GM23338 (cell line): ENCODE measurements at places on chromosomes 7 and 10. TPM values are rescaled to one million over a fixed set of nuclear protein-coding genes. Genes with fewer than 3 reads are reported as not detected.

GRCh38 chr10:22931948-22932347 is 4.1 kb downstream of the ARMC3 start:
- H3K4me1 ChIP-seq = peaks cover 17% of the 10 kb centered on the region
- DNase-seq = no peak
- H3K4me3 ChIP-seq = no peak overlapping the region
- H3K27ac ChIP-seq = no peak overlapping the region
- H3K27me3 ChIP-seq = peaks cover 47% of the 10 kb centered on the region
- no peaks in the 10 kb centered on the region for H3K36me3 ChIP-seq

The ANLN gene
- total RNA-seq = 63.4 and 66.7 TPM in 2 replicates

GRCh38 chr10:133454204-133454893 is 604 bp downstream of the SCART1 start:
- H3K36me3 ChIP-seq = no peaks in the 10 kb centered on the region
- no peaks in the 10 kb centered on the region for H3K27me3 ChIP-seq
- H3K4me3 ChIP-seq = no peak overlapping the region
- H3K4me1 ChIP-seq = no peaks in the 10 kb centered on the region
- no peak for DNase-seq

The OR6V1 gene
- not detected in 2 replicates for total RNA-seq

The GNAI1 gene
- total RNA-seq = 26.8 and 31.3 TPM in 2 replicates

DNA sequence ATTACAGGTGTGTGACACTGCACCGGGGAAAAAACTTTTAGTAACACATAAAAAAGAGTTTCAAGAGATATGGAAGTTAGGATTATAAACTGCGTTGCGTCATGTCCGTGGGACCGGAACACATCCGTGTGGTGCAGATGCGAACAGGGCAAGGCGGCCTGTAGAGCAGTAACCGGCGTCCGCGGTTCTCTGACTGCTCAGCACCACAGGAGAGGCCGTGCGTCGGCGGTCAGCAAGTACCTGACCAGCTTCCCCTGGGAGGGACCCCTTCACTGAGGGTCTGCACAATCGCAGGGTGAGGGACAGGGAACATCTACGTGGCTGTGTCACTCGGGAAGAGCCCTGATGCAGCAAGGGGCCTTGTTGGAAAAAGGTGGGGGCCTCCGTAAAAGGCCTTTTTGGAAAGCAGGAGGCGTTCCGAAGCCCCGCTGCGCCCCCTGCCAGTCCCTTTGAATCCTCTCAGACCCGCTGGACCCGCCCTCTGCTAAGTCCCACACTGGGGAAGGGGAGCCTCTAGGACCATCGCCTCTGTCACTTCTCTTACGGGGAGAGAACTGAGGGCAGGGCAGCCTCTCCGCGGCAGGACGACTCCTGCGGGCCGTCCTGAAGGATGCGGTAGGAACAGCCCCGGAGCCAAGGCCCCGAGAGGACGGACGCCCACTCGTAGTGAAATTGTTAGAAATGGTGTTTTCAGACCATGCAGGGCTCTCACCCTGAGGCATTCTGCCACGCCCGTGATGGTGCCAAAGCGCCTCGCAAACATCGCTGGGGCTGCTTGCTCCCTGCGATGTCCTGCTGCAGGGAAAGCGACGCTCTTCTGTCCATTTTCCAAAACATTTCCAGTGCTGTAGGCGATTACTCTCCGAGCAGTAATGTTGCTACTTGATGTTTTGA is 771.6 kb upstream of the COBL start:
- H3K4me3 ChIP-seq = peak overlapping the region; percentile 53
- peak; percentile 96 for DNase-seq

GRCh38 chr7:1050956-1051690 is 6.8 kb downstream of the GPR146 start:
- no peaks in the 10 kb centered on the region for H3K27me3 ChIP-seq
- H3K36me3 ChIP-seq = no peaks in the 10 kb centered on the region
- no peak overlapping the region for H3K4me3 ChIP-seq
- H3K27ac ChIP-seq = no peak overlapping the region

- H3K27ac ChIP-seq = no peak overlapping the region
- no peaks in the 10 kb centered on the region for H3K27me3 ChIP-seq
- H3K36me3 ChIP-seq = no peaks in the 10 kb centered on the region
- no peak for DNase-seq
- H3K4me1 ChIP-seq = no peaks in the 10 kb centered on the region
These were observed 163.5 kb upstream of the LYZL2 start for GRCh38 chr10:30793093-30793492.

DNA sequence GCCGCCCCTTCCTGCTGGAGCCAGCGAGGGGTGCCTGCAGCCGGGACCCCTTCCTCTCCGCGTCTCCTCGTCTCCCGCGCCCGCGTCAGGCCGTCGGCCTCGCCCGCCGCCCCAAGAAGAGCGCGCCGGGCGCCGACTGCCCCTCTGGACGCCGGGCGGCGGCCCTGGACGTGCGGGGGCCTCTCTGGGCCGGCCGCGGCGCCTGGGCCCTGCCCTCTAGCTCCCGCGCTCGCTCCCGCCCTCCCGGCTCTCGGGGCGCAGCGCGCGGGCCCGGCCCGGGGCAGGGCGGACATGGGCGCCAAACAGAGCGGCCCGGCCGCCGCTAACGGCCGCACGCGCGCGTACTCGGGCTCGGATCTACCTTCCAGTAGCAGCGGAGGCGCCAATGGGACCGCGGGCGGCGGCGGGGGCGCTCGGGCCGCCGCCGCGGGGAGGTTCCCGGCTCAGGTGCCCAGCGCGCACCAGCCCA is 704 bp downstream of the ZNRF2 start:
- no peaks in the 10 kb centered on the region for H3K27me3 ChIP-seq
- H3K4me1 ChIP-seq = peaks cover 34% of the 10 kb centered on the region
- peak overlapping the region; percentile 75 for H3K4me3 ChIP-seq
- no peaks in the 10 kb centered on the region for H3K36me3 ChIP-seq
- peak; percentile 46 for DNase-seq

DNA sequence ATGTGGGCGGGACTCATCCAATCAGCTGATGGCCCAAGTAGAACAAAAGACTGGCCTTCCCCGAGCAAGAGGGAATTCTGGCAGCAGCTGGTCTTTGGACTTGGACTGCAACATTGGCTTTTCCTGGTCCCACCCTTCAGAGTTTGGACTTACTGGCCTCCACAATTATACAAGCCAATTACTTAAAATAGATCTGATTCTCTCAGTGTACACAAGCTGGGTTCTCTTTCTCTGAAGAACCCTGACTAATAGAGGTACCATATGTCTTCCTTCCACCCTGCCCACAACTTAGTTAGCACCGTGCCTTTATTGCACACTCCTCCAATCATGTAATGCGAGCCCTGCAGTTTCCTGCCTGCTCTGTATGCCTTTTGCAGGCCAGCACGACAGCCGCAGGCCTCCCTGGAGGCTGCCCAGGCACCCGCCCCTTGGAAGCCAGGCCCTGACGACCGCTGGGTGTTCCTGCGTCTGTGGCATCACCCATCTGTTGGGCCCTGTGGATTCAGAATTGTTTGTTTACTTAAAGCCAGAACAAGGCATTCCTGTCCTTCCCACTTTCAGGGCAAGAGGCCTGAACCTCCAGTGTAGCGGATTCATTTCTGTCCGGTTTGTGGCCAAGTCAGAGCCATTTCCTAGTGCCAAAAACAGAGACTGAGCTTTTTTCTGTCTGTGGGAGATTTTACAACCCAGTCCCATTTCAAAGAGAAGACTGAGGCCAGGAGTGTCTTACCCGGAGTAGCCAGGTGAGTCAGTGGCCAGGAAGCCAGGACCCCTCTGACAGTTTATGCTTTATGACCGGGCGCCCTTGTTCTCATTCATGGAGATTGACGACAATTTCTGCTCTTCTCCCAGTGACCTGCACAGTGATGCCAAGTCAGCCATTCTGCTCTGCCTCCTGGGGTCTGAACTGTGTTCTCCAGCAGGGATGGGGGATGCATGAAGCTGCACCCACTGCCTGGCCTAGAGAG is 968 bp upstream of the INMT start:
- H3K27me3 ChIP-seq = no peaks in the 10 kb centered on the region
- H3K27ac ChIP-seq = no peak overlapping the region
- H3K36me3 ChIP-seq = no peaks in the 10 kb centered on the region
- no peak overlapping the region for H3K4me3 ChIP-seq
- no peaks in the 10 kb centered on the region for H3K4me1 ChIP-seq

The LRRC4 gene
- total RNA-seq = 3.6 and 5.2 TPM in 2 replicates

GRCh38 chr10:118955531-118955930 is 74.0 kb upstream of the NANOS1 start:
- H3K27ac ChIP-seq = no peak overlapping the region
- no peaks in the 10 kb centered on the region for H3K36me3 ChIP-seq
- DNase-seq = no peak
- no peaks in the 10 kb centered on the region for H3K4me1 ChIP-seq

- H3K4me1 ChIP-seq = peaks cover 30% of the 10 kb centered on the region
- peak; percentile 62 for DNase-seq
- H3K27ac ChIP-seq = peak overlapping the region; percentile 59; the same call in 1 of the 2 replicates
- no peaks in the 10 kb centered on the region; the same call in 1 of the 2 replicates for H3K36me3 ChIP-seq
- H3K4me3 ChIP-seq = peak overlapping the region; percentile 90
These were observed 713 bp downstream of the LZTS2 start for GRCh38 chr10:101000127-101000914.

DNA sequence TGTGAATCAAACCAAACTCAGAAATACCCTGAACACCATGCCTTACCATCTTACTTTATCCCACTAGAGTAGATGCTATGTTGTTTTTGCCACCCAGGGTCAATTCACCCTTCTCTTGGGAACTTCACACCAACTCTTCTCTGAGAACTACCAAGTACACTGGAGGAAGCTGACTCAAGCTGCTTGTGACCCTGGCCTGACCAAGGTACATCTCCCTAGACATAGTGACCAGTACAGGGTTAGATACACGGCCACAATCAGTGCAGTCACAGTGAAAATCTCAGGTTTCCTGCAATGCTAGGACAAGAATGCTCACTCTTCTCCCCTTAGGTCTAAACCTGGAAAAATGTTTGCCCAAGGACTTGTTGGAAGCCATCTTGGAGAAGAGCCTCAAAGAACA is 31.8 kb downstream of the EZH2 start:
- H3K36me3 ChIP-seq = no peaks in the 10 kb centered on the region
- peaks cover 46% of the 10 kb centered on the region for H3K4me1 ChIP-seq
- H3K4me3 ChIP-seq = no peak overlapping the region
- no peak overlapping the region for H3K27ac ChIP-seq

The MSMB gene
- total RNA-seq = not detected in 2 replicates

DNA sequence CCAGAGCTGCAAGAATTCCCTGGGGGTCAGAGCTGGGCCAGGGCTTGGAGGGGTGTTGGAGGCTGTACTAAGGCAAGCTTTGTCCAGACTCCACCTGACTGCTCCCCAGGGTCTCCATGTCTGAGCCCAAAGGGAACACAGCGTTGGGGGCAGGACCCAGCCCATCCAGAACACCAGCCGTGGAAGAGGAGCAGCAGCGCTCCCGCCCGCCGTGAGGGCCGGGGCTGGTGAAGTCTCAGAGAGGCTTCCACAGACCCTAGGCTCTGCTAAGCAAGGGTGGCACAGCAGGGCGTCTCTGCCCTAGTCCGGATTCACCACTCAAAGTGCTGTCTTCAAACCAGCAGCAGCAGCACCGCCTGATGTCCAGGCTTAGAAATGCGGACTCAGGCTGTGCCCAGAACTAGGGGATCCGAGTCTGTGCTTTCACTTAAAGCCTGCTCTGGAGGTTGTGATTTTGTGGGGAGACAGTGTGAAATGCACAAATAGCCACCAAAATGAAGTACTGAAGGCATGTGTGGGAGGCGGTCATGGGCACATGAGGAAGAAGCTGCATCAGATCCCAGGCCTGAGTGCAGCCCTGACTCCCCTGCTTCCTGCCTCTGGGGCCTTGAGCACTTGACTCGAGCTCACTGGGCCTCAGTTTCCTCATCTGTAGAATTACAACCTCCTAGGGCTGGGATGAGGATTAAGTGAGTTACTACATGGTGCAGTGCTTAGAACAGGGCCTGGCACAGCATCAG is 16.6 kb upstream of the AQP1 start:
- DNase-seq = peak; percentile 40
- H3K4me1 ChIP-seq = no peaks in the 10 kb centered on the region
- no peaks in the 10 kb centered on the region for H3K36me3 ChIP-seq
- H3K4me3 ChIP-seq = no peak overlapping the region
- no peak overlapping the region for H3K27ac ChIP-seq
- H3K27me3 ChIP-seq = no peaks in the 10 kb centered on the region

The PTPRZ1 gene
- total RNA-seq = 230 and 238 TPM in 2 replicates

The ELFN1 gene
- 3.5 and 5.0 TPM in 2 replicates for total RNA-seq

GRCh38 chr7:55299273-55299967 is 65.7 kb upstream of the LANCL2 start:
- H3K27ac ChIP-seq = peak overlapping the region; percentile 88
- DNase-seq = peak; percentile 77
- peaks cover 32% of the 10 kb centered on the region for H3K4me1 ChIP-seq
- H3K27me3 ChIP-seq = no peaks in the 10 kb centered on the region
- H3K36me3 ChIP-seq = no peaks in the 10 kb centered on the region

GRCh38 chr10:70007116-70007820 is 45.4 kb upstream of the MACROH2A2 start:
- DNase-seq = no peak
- no peak overlapping the region for H3K4me3 ChIP-seq
- H3K36me3 ChIP-seq = no peaks in the 10 kb centered on the region
- H3K4me1 ChIP-seq = no peaks in the 10 kb centered on the region

The CYP3A5 gene
- not detected in 2 replicates for total RNA-seq

DNA sequence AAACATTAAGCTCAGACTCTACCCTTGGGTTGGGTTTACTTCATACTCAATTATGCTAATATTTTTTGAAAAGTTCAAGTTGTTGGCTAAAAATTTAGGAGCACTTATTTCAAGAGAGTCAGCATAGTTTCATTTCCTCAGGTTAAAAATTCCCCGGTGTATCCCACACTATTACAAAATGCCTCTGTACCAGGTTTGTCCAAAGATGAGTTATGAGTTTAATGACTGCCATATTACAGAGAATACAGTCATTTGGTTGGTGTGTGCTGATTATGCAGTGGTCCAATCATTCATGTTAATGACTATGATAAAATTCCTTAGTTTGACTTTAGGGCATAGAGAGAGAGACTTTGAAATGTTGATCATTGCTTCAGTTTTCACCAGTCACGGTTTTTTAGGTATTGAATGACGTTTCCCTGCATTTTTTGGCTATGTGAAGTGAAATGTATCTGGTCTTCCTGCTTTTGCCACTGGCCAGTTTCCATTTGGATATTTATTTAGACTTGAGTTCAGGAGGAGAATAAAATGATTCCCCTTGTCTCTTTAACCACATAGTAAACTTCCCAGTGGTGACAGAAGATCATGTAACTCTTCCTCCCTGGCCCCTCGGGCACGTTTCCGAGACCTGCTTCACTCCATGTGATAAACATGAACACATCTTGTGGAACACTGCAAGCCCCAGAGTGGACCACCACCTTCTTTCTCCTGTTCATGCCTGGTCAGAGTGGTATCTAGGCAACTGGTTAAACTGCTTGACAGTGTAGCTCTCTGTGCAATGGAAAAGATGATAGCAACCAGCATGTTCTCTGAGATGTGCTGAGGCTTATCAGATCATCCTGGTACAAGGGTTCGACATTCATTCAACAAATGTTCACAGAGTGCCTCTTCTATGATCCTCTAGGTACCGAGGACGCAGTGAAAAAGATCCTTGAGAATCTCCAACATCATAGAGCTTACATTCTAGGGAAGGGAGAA is 153.6 kb downstream of the CACNB2 start:
- H3K27me3 ChIP-seq = no peaks in the 10 kb centered on the region
- DNase-seq = no peak
- H3K27ac ChIP-seq = no peak overlapping the region
- no peak overlapping the region for H3K4me3 ChIP-seq
- no peaks in the 10 kb centered on the region for H3K36me3 ChIP-seq
- no peaks in the 10 kb centered on the region for H3K4me1 ChIP-seq
